ENCODE measurements at places on chromosomes 16 and 17.
A peak's percentile ranks its signal among the peaks of the same experiment; 100 is the strongest.

- DNase-seq, result no peak
Observed at GRCh38 chr16:88939245-88939971, 37.6 kb downstream of the CBFA2T3 start.

DNA sequence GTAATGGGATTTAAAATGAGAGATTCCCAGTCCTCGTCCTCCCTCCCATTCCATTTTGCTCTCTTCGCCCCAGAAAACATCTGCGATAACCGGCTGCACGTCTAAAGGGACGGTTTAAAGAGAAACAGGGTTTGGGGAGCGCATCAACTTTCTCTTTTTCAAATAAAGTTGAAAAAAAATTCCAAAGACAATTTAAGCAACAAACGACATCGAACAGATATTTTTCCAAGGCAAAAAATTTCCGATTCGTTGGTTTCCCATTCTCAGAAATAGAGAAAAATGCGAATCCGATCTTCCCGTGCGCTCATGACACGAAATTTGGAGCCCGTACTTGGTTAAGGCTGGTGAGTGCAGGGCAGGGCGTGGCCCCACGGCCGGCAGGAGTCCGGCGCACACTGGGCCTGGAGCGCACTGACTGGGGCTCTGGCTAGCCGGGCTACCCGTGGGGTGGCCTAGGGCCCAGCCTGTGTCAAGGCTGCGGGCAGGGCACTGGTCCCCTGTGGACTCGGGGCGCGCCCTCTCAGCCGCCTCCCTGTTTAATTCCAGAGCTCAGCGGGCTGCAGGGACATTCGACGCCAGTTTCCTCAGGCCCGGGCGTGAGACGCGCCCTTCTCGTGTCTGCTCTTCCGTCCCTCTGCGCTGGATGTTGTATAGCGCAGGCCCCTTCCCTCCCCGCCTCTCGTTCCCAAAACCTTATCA lies 17.9 kb upstream of the ZFHX3 start:
- DNase-seq, result no peak

DNA sequence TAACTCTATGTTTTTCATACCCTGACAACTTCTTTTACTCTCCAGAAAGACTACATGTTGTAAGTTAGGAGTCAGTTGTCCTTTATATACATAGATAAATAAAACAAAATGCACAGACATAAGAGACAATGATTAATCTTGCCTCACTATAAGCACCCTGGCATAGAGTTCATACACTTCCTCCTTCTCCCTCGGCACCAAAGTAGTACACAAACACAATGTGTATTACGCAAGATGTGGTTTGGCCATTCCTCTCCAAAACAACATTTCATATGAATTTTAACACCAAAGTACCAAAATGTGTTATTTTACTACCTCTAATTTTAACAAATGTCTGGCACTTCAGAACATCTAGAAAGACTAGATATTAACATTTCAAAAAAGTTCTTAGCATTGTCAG lies 17.2 kb upstream of the SLFN11 start:
- no peak for DNase-seq

GRCh38 chr17:59234631-59235030 lies 14.3 kb downstream of the GDPD1 start:
- no peak for DNase-seq

DNA sequence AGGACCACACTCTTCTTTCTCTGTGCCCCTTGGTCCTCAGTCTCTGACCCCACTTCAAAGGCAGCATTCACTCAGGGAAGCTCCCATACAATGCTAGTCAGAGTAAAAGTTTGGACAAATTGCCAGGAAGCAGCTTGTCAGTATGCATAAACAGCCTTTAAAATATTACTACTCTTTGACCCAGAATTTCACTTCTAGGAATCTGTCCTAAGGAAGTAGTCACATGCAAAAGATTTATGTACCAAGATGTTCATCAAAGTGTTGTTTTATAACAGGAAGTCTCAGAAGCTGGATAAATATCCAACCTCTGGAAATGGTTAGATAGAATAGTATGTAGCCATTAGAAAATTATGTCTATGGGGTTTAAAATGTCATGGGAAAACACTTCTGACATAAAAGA lies 31.0 kb downstream of the MAPT start:
- no peak for DNase-seq

- DNase-seq, result no peak
Observed at GRCh38 chr16:10322723-10323527, 62.9 kb upstream of the ATF7IP2 start.

DNA sequence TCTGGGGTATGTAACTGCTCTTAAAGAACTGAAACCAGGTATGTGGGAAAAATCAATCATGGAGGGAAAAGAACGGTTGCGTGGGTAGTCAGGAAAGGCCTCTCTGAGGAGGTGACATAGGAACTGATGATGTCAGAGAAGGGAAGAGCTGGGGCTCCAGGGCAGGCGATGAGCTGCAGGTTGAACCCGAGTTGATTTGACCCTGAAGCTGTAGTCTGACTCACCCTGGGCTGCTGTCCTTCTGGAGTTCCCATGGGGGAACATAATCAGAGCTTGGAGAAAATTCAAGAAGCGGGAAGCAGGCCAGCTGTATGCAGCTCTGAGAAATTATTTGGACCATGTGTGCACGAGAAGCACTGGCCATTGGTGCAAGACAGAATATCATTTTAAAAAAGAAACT lies 16.7 kb downstream of the SLC6A2 start:
- peak; percentile 77 for DNase-seq

DNA sequence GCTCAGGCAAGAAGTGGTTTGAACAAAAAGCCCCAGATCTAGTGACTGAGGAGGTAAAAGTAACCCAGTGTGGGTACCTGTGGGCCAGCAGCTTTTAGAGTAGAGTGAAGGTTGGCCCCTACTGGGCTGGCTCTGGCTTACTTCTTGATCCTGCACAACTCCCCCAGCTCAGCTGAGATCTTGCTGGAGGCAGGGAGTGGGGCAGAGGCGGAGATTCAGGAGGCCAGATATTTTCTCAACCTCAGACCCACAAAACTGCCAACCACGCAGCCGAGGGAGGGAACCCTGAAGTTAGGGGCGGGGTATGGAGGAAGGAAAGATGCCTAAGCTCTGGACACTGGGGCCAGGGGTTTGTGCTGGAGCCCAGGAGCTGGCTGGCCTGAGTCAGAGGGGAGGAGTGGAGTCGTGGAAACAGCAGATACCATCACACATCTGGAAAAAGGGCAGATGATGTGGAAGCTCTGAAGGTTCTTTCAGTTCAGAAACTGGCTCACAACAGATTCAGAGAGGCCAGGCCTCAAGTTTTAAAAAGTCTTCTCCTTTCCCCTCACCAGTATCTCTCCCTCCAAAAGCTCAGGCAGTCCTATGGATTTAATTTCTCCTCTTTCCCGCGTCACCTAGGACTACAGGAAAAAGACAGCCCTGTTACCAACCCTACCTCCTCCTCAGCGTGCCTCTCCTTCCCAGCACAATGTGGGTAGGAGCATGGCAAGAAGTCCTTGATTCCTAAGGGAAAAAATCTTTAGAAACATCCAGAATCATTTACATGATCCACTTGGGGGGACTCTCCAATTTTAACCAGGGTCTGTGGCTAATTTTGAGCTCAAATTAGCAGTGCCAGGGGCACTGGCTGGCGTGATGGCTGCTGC lies 48.1 kb downstream of the MYO18A start:
- DNase-seq, result no peak

GRCh38 chr16:51133688-51134087 lies 17.4 kb downstream of the SALL1 start:
- no peak for DNase-seq

- no peak for DNase-seq
Observed at GRCh38 chr17:10727192-10727591, 2.6 kb downstream of the TMEM220 start.

- no peak for DNase-seq
Observed at GRCh38 chr16:59252317-59252716, 518.2 kb upstream of the GOT2 start.

GRCh38 chr17:82105882-82106687 lies 8.0 kb upstream of the FASN start:
- no peak for DNase-seq

- no peak for DNase-seq
Observed at GRCh38 chr16:48608871-48609651, 919 bp downstream of the N4BP1 start.

DNA sequence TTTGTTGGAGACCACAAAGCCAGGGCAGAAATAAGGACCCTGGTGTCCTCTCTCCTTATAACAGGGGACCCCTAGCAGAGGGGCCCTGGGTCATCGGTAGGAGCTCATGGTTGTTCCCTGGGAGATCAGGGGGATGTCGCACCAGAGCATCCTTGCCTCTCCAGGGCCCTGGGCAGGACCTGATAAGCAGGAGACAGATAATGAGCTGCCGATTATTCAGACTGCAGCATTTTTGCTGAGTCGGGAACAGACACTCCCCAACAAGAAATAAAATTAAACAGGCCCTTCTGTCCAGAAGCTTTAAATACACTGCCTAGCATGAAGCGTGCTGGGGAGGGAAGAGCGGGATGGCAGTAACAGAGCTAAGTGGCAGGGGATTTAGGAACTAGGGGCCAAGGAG lies 15.4 kb upstream of the GFAP start:
- DNase-seq, result no peak

- DNase-seq, result no peak
Observed at GRCh38 chr16:28131181-28131580, 67.7 kb upstream of the GSG1L start.

DNA sequence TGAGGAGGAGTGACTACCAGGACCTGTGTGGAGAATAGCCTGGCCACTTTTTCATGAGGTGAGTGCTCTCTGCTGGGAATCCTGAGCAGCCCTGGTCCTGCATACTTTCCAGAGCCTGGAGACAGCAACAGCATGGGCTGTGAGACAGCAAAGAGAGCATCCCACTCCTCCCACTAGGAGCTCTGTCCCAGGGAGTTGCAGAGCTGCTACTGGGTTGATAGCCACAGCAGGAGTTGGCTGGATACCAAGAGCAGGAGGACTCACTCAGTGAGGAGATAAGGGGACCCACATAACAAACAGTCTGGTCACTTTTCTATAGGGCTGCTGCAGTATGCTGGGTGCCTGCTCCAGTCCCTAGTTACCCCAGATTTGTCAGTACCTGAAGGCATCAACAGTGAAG lies 439.3 kb upstream of the CDH8 start:
- DNase-seq, result no peak

GRCh38 chr17:38451840-38452529 lies 23.7 kb downstream of the ARHGAP23 start:
- DNase-seq, result no peak

DNA sequence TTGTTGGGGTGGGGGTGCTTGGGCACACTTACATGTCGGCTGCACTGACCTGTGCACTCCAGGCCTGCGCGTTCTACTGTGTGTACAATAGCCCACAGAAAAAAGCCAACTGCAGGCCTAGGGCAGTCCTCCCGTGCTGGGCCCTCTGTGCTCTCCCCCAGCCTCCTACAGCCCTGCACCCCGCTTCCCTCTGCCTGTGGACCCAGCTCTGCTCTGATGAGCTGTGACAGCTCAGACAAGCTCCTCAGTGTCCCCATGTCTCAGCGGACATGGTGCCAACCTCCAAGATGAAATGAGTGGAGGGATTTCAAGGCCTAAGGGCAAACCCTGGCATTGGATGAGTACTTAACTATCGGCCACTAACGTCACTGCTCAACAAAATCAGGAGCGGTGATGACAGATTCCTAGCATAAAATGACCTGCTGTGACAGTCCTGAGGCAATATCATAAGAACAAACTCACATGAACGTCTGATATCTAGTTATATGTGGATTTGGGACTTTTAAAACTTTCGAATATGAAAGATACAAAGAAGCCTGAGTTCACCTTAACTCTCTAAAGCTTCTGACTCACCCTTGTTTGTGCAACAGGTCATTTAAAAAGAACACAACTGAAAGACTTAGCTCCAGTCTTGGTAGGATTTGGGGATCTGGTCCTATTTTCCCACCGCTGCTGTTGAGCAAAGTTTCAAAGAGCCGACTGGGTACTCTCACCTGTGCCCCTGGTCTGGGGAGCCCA lies 34.7 kb downstream of the CCDC57 start:
- DNase-seq, result no peak

DNA sequence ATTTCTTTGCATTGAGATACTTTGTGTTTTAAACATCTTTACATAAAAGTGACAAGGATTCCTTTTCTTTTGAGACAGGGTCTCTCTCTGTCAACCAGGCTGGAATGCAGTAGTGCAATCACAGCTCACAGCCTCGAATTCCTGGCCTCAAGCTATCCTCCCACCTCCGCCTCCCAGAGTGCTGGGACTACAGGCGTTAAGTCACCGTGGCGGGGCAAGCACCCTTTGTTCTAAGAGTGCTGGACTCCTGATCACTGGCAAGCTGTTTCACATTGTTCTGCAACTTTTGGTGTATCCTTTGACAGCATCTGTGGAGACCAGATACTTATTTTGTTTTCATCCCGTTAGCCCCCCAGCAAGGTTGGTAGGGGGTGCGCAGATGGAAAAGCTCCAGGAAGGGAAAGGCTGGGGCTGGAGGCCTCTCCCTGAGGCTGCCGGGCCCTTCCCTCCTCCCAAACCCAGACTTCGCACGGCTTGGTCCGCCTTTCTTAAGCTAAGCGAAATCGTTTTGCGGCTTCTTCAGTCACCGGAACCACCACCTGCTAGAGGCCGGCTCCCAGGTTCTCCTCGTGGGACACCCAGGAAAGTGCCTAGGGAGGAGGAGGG lies 1.1 kb downstream of the ST6GALNAC2 start:
- no peak for DNase-seq

- no peak for DNase-seq
Observed at GRCh38 chr16:11208916-11209665, 46.9 kb downstream of the SOCS1 start.

DNA sequence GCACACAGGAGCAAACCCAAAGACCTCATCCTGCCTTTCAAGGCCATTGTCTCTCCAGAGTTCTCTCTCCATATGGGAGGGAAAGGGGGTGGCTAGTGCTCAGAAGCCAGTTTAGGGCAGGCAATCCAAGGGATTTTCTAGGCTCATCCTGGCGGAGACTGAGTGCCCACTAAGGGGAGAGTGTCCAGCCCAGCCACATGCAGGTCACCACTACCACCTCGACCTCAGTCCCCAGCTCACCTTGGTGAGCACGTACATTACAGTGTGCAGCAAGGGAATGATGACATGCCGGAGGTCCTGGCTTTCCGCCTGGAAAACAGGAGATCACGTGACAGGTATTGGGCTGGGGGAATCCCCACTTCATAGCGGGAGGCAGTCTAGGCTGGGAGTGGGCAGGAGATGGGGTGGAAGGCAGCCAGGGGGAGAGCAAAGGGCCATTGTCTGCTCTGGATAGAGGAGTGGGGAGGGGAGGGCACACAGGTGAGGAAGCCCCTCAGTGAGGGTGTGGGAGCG lies 29.9 kb downstream of the PIK3R6 start:
- no peak for DNase-seq

DNA sequence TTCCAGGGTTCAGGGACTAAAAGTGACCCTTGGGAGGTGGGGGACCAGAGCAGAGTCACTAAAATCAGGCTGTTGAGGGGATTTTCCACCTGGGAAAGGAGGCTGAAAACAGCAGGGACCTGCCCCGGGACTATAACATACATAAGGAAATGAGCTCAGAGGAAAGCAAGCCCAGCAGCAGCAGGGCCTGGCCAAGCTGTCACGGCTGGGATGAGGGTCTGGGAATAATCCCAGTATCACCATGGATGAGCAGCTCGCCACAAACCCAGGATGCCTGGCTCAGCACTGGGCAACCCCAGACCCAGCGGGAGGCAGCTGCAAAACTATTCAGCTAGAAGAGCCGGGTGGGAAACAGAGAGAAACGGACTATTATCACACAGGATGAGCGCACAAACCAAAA lies 72.4 kb downstream of the RPH3AL start:
- no peak for DNase-seq

Data from forelimb muscle (tissue), 1 donor.